ENCODE measurements at places on chromosomes 5 and 9.
A peak's percentile ranks its signal among the peaks of the same experiment; 100 is the strongest.

DNA sequence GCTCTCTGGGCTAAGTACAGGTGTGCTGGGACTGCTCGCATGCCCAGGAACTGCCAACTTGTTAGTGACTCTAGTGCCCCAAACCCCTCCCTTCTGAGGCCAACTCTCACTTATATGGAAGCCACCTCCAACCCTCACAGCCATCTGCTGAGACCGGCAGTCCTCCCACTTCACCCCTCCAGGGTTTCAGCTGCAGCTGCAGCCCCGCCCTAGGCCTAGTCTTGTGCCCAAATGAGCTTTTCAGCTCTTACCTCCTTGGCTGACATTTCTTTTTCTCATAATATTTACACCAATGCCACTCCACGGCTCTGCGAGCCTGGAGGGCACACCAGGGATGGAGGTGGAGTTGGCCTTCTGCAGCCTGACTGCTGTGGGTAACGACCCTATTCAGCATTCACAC, 166.6 kb downstream of the ROR2 start:
- no peak for DNase-seq

DNA sequence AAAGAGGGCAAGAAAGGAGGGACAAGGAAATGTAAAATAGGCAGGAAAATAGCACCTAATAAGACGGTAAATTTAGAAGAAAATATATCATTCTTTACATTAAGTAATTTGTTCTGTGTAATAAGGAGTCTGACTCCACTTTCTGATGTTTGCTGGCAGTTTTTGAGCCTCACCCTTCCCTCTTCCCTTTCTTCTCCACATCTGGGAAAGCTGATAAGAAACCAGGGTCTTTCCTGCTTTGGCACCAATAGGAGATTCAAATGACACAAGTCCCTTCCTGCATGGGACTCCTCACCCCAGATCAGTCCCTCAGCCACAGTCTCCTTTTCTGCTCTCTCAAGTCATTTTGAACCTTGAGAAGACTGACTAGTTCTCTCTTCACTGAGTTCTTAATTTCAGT, 31.2 kb upstream of the LECT2 start:
- DNase-seq: no peak

- no peak for DNase-seq
Measured at GRCh38 chr5:41637869-41638268, 127.5 kb upstream of the PLCXD3 start.

DNA sequence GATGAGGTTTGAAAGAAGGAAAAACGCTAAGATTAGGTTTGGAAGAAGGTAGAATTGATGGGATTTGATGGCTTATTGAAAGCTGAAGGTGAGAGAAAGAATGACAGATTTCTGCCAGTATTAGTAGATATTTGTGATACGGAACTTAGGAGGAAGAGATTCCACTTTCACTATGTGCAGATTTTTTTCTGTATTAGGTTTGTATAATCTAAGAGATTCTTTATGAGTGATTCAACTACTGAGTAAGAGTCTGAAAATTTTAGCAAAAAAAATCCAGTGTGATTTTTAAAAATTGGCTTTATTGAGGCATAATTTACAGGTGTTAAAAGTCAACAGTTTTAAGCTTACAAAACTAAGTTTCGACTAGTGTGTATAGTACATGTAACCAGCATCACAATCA, 54.1 kb downstream of the AP3S1 start:
- DNase-seq: no peak

DNA sequence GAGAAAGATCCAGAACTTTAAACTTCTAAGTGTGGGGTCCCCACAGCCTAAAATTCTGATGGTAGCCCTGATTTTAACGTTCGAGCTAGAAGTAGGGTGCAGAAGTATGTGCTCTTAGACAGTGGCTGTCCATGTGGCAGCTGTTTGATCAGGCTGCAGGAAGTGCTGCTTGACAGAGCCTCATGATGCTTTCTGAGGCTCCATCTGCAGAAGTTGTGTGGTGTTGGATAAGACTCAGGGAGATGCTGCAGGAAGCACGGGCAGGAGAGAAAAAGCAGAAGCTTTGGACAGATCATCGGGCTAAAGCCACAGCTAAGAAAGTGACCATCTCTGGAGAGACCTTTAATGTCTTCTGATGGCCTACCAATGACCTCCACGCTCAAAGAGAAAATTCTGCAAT, 8.1 kb downstream of the MTMR12 start:
- no peak for DNase-seq

DNA sequence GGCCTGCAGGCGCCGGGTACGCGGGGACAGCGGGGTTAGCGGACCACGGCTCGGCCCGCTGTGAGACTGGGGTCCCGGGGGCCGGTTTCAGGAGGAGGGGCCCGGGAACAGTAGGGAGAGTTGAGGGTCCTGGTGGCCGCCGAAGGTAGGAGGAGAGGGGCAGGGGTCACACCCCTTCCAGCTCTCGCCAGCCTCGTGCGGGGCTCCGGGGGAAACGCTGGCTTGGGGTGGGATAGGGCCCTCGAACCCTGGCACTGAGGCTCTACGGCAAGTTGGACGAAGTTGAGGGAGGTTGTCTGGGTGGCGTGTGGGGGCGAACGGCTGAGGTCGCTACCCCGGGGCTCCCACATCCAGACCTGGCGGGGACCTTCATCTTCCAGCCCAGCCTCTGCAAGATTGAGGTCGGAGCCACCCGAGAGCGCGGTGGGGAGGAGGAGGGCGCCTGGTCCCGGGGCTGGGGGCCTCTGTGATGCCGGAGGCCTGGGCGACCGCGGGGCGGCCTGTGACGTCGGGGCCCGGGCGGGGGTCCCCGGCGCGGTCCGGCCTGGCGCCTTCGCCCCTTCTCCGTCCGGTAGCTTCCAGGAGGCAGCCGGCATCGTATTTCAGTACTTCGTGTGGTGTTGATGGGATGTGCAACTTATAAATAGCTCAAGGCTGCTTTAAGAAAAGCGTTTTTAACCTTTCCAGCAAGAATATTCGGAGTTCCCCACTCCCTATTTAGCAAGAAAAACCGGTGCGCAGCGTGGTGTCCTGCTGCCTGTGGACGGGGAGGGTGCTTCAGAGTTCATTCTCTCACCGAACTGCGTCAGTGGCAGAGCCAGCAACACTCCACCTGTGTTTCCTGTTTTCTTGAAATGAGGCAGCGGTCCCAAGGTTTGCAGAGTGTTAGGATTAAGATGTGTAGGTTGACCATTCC, 902 bp downstream of the HABP4 start:
- peak; percentile 11 for DNase-seq

- DNase-seq: no peak
Measured at GRCh38 chr5:83750749-83751148, 30.1 kb upstream of the HAPLN1 start.

GRCh38 chr5:107917983-107918382, 247.2 kb upstream of the EFNA5 start:
- no peak for DNase-seq

- no peak for DNase-seq
Measured at GRCh38 chr5:50440651-50441492, at the start of gene EMB. Gene EMB (minus strand): TSS chr5:50441288. CDS start chr5:50441151, 137 bp downstream.

- no peak for DNase-seq
Measured at GRCh38 chr5:77204967-77205366, 5.5 kb upstream of the PDE8B start.

DNA sequence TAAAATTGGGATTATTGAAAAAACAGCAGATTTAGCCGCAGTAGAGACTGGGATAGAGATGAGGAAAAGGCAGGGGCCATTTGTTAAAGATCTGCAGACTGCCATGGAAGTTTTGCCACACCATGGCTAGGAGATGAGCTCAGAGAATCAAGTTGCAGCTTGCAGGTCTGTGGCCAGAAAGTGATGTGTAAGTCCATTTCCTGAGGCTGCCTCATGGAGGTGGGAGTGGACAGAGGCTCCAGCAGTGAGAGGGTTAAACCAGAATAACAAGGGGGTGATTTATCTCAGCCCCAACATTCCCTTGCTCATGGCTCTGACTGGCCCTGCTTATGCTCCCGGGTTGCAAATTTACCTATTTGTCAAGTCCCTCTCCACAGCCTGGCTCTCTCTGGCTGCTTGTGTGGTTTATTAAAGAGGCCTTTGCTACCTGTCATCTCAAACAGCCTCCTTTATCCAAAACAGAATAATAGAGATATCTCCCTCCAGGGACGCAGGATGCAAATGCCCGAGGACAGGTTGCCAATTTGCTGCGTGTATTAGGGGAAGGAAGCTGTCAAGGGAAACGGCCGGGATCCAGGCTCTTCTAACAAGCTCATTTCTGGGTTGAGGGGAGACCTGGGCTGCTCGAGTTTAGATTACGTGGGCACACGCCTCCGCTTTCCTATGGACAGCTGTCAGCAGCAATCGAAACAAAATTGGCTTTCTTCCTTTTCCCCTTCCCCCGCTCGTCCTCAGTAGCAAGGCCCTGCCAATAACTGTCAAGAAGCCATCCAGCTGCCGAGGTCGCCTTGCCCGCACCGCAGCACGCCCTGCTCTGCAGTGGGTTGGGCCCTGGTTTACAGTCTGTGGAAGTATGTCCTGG, 72.8 kb upstream of the PITX1 start:
- DNase-seq: no peak

- no peak for DNase-seq
Measured at GRCh38 chr5:133273661-133274596, 222.1 kb downstream of the HSPA4 start.

- no peak for DNase-seq
Measured at GRCh38 chr5:139138109-139138508, 60.1 kb downstream of the SIL1 start.

DNA sequence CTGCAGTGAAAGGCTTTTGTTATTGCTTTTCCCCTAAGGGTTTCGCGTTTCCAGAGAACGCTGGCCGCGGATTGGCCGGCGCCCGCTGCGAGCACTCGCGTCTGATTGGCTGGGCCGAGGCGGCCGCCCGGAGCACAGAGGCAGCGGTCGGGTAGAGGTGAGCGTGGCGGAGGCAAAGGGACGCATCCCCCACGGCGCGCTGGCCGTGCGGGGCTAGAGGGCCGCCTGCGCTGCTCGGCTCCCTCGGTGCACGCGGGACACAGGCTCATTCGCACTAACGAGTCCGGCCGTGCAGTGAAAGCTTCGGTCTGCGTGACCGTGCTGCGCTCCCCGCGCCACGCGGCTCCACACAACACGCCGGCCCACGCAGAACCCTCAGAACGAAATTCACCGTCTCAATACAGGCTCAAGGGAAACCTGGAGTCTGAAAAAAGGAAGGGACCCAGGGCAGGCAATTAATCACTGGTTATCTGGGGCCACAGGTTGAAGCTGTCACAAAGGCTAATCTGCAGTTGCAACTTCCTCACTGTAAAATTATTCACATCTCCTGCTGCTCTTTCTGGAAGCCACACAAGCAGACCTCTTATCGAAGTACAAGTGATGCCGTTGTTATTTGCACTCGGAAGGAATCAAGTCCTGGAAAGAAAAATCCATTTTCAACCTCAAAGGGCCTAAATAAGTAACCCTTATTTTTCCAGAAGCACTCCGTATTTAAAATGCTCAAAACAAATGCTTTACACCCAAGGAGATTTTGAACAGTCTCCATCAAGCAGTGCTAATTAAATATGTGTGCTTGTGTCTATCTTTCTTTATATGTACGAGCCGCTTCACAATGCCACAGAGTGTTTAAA, 94.6 kb downstream of the ZNF608 start:
- no peak for DNase-seq

DNA sequence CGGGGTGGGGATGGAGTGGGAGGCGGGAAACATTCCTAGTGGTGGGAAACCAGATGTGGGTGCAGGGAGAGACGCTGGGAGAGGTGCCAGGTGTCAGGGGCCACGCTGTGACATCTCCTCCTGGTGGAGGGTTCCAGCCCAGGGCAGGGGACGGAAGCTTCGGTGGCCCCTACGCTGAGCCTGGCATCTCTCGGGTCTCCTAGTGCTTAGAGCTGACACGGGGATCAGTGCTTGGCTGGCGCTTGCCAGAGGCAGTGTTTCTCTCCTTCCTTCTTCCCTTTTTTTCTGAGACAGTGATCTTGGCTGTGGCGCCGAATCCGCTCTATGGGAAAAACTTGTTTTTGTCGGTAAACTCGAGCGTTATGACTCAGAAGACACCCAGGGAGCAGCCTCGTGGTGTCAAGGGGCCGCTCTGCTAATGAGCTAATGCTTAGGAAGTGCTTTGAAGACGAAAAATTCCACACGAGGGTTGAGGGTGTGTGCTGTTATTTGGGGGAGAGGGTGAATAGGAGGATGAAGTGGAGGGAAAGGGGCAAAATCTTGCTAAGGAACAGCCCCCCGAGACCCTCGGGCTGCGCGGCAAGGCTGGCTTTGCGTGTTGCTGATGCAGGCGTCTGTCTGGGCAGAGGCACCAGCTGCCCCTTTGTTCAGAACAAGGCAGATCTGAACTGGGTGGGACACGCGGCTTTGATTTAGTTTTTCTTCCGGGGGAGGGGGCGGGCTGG, 20.4 kb upstream of the IER5L start:
- peak; percentile 91 for DNase-seq

DNA sequence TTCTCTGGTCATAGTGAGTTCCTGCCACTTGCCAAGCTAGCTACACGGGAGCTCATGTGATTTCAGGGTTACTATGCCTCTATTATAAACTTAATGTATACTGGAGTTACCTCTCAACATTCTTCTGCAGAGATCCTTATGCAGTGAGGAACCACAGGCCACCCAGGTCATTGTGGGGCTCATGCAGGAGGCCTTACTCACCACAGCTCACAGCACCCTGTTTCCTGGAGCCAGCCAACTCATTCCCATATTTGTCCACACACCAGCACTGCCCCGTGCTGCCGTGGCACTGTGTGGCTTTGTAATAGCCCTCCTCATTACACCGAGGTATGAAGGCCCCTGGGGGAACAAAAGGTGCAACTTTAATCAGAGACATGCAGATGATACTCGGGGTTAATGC, 520.0 kb downstream of the SPOCK1 start:
- DNase-seq: no peak

DNA sequence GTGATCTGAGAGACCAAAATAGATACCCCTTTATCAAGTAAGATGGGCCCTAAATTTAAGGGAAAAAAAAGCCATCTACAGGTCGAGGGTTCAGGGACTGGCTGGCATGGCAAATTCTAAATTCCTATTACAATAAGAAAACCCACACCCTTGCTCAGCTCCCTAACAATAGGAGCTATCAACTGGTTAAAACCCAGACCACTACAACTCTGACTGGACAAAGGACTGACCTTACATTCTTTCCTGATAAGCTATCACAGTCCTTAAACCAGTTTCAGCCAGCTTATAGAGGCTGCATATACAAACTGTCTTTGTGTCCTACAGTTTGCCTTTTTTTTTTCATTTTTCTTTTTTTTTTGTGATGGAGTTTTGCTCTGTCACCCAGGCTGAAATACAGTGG, 803.6 kb downstream of the NR2F1-AS1 start:
- no peak for DNase-seq

GRCh38 chr5:67010684-67011409, 185.8 kb downstream of the CD180 start:
- no peak for DNase-seq

- DNase-seq: peak; percentile 19
Measured at GRCh38 chr9:74570879-74571512, 73.9 kb downstream of the RORB start.

GRCh38 chr5:126953640-126954039, 76.7 kb downstream of the MARCHF3 start:
- DNase-seq: no peak

GRCh38 chr5:32403760-32404159, 40.8 kb downstream of the ZFR start:
- DNase-seq: no peak

- peak; percentile 71 for DNase-seq
Measured at GRCh38 chr5:73792687-73793320, 166.8 kb downstream of the ARHGEF28 start.

All from astrocyte of the cerebellum (primary cell).